ENCODE measurements at places on chromosomes 6 and 20. TPM values are rescaled to one million over a fixed set of nuclear protein-coding genes. Genes with fewer than 3 reads are reported as not detected.

The SLC52A3 gene
- polyA plus RNA-seq = 3.6 TPM

The VPS52 gene
- 99.3 TPM for polyA plus RNA-seq

The SLC44A4 gene
- polyA plus RNA-seq = 51.9 TPM

The RAD21L1 gene
- polyA plus RNA-seq = not detected

All from renal cortex interstitium (tissue), 15 donors.